ELF-1 (cell line): ENCODE measurements at places on chromosomes 2 and 18.

- DNase-seq, result no peak
These were observed 295.7 kb upstream of the TRIB2 start for GRCh38 chr2:12421046-12421445.

- peak; percentile 45 for DNase-seq
These were observed 107.1 kb downstream of the TWIST2 start for GRCh38 chr2:238954841-238955591.

DNA sequence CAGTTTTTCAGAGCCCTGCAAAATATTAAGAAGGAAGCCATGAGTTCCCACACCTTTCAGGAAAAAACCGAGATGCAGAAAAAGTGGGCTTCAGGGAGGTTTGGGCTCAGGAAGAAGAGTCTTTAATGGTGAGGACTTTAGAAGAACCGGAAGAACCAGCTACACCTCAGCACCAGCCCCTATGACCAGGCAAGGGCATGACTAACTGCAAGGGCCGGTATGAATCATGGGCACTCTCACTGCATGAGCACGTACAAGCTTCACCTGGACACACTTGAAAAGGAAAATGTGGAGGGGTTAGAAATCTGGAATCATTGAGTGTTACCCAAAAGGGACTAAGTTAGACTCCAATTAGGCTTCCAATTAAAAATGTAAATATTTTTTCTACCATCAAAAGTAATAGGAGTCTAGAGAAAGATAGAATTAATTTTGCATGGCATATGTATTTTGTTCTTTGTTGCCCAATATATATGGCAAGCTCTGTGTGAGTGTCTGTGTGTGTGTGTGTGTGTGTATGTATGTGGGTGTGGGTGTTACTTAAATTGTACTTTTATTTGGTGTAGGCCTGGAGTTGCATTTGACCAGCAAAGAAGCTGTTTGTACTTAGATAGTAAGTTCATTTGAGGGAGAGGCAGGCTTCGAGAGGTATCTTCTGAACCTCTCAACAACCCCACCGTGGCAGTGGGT, 66.5 kb upstream of the THUMPD2 start:
- no peak for DNase-seq

DNA sequence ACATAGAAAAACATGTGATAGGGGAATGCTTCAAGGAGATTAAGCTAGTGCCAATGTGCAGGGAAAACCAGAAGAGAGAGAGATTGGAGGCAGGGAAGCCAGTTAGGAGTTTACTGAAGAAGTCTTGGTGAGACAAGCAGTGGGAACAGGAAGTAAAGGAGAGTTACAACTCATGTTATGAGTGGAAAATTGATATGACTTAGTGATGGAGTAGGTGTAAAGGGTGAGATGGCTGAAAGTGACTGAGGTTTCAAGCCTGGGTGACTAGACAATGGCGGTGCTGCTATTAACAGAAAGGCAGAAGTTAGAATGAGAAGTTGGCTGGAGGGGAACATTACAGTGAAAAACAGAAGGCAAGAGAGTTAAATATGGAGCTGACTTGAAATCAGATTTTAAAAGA, 16.5 kb downstream of the DOK1 start:
- no peak for DNase-seq

DNA sequence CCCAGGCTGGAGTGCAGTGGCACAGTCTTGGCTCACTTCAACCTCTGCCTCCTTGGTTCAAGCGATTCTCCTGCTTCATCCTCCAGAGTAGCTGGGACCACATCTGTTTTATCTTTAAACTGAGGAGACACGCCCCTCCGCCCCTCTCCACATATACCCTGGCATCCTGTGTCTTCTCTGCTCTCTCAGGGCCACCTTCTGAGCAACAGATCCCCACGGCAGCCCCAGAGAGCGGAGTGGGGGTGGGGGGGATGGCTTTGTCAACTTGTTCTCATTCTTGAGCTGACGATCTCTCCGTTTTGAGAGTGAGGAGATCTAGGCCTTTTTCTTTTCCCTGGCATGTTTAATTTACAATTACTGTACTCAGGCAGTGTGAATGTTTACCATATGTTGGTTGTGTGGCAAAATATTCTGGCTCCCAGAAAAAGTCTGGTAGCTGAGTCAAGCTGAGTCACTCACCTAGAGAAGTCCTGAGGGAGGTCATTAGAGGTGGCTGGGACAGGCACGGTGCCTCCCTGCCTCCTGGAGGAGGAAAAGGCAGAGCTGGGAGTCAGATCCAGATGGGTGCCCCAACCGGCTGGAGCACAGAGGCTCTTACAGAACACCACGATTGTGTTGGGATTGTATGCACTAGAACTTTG, 19.5 kb upstream of the ID2 start:
- DNase-seq, result no peak

DNA sequence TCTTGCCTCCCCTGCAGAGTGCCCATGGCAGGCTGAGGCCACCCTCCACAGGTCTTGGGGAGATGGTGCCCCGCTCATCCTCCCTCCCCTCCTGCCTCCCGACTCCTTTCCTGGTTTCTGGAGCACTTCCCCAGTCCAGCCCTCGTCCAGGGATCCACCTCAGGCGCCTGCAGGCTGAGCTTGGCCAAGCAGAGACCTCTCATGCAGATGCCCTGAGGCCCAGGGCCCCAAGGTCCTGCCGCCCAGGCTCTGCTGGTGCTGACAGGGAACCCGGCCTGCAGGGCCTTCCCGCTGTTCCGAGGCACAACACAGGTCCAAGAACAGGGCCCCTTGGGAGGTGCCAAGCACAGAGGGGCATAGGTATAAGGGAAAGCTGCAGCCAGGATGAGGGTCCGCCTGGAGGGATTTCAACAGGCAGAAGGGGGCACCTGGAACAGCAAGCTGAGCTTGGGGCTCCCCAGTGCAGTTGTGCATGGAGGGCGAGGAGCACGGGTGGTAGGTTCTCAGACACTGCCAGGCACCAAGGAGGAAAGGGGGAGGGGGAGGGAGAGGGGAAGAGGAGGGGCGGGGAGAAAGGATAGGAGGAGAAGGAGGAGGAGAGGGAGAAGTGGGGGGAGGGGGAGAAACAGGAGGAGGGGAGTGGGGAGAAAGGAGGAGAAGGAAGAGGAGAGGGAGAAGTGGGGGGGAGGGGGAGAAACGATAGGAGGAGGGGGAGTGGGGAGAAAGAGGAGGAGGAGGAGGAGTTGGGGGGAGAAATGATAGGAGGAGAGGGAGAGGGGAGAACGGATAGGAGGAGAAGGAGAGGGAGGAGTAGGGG, 1.2 kb upstream of the ANO7 start:
- DNase-seq, result no peak

- DNase-seq, result no peak
These were observed 3.9 kb upstream of the TMEM178A start for GRCh38 chr2:39661826-39662225.

GRCh38 chr2:181174611-181175580, 194.5 kb downstream of the UBE2E3 start:
- DNase-seq, result no peak

DNA sequence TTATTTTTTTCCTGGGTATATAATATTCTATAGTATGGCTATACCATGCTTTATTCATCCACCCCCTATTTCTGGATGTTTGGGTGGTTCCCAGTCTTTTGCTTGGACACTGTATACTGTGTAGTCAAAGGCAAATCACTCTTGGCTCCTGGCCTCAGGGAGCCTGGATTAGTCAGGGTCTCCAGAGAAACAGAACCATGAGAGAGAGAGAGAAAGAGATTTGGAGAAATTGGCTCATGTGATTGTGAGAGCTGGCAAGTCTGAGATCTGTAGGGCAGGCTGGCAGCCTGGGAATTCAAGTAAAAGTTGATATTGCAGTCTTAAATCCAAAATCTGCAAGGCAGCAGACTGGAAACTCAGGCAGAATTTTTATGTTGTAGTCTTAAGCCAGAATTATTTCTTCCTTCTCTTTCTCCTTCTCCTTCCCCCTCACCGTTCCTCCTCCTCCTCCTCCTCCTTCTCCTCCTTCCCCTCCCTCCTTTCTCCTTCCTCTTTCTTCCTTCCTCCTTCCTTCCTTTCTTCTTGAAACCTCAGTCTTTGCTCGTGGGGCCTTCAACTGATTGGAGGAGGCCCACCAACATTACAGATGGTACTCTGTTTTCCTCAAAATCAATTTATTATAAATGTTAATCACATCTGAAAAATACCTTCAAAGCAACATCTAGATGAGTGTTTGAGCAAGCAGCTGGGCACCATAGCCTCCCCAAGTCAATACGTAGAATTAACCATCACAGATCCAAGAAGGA, 33.0 kb downstream of the CTIF start:
- DNase-seq, result no peak

DNA sequence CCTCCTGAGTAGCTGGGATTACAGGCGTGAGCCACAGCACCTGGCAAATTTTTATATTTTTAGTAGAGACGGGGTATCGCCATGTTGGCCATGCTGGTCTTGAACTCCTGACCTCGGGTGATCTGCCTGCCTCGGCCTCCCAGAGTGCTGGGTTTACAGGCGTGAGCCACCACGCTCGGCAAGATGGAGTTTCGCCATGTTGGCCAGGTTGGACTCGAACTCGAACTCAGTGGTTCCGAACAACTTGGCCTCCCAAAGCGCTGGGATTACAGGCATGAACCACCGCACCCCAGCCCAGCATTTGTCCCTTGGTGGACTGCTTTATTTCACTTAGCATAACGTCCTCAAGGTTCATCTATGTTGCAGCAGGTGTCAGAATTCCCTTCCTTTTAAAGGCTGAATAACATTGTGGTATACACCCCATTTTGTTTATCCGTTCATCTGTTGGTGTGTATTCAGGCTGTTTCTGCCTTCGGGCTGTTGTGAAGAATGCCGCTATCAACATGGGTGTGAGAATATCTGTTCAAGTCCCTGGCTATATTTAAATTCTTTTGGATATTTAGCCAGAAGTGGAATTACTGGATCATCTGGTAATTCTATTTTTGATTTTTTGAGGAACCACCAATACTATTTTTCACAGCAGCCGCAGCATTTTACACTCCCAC, 1.2 kb upstream of the CENPA start:
- peak; percentile 44 for DNase-seq

GRCh38 chr2:161017780-161018470, 142.3 kb upstream of the TANK start:
- DNase-seq, result no peak

GRCh38 chr2:216944733-216945132, 84.9 kb upstream of the TNP1 start:
- no peak for DNase-seq

GRCh38 chr18:45464619-45465018, 150.7 kb upstream of the SLC14A2 start:
- DNase-seq, result no peak
